Activated CD4-positive, alpha-beta T cell treated with anti-CD3 and anti-CD28 coated beads, Interleukin-2, amount 50 U/mL, for 1 hour (primary cell): ENCODE measurements at places on chromosomes 3 and 15.

- DNase-seq = no peak
Observed at GRCh38 chr3:55647063-55647462, 160.0 kb upstream of the WNT5A start.

GRCh38 chr3:193853511-193854219 is 260.7 kb downstream of the OPA1 start:
- DNase-seq = no peak

DNA sequence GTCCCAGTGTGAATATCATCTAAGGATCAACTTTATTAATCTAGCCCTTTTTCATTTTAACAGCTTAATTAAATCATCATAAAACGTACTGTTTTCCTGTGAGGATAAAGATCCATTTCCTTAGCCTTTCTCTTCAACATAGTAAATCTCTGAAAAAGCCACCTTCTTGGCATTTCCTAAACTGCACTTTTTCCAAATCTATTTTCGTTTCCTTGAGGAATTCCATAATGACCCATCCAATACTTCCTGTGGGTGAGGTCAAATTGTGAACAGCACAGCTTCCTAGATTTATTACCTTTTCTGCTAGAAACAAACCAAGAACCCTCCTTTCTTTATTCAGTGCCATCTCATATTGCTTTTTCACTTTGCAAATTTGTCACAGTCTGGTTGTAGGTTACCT is 129.4 kb upstream of the CNTN4 start:
- no peak for DNase-seq

DNA sequence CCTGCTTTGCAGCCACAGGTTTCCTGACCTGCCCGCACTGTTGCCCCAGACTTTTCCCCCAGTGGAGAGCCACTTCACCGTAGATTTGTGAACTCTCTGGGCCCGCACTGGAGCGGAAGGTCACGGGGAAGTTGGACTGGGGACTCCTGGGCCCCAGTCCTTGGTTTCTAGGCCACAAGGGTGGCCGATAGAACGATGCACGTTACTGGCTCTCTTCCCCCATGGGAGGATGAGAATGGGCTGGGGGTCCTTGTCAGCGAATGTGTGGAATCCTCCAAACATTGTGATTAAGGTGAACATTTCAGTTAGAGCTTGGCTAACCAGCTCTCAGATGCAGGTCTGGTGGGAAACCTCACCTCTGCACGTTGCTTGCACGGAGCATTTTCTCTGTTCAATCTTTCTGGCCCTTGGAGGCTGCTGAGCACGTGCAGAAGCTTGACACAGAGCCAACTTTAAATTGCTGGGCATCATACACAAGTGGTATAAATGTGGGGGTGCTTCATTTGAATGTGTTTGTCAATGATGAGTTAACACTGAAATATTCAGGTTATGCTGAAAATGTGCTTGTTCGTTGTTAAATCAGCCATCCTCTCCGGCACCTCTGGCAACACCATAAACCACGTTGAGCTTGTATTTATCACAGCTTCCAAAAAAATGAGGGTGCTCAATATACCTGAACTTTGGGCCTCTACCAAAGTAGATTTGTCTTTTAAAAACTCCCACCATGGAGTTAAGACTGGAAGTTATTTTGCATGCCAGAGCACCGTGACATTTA is 976 bp downstream of the DIS3L start:
- DNase-seq = peak; percentile 39
